GDM1 (cell line): ENCODE measurements at places on chromosomes 3 and 15.

DNA sequence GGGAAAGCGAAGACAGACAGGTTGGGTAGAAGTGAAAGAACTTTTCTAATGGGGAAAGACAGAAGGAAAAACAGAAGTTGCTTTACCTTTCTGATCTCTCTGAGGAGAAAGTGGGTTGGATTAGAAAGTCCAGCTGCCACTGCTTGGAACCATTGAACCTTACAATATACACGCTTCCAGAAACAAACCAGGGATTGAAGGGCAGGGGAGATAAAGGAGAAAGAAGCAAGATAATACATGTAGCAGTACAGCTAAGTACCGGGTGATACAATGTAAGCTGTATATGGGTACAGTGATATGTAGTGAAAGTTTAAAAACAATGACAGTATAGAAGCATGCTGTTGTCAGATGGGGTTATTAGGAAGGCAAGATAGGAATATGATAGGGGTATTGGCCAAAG, 684.4 kb downstream of the AGBL1 start:
- DNase-seq, result no peak

- no peak for DNase-seq
These were observed 507.5 kb upstream of the TGFBR2 start for GRCh38 chr3:30098653-30099455.

GRCh38 chr3:11510001-11510340, 133.7 kb downstream of the VGLL4 start:
- DNase-seq, result no peak

DNA sequence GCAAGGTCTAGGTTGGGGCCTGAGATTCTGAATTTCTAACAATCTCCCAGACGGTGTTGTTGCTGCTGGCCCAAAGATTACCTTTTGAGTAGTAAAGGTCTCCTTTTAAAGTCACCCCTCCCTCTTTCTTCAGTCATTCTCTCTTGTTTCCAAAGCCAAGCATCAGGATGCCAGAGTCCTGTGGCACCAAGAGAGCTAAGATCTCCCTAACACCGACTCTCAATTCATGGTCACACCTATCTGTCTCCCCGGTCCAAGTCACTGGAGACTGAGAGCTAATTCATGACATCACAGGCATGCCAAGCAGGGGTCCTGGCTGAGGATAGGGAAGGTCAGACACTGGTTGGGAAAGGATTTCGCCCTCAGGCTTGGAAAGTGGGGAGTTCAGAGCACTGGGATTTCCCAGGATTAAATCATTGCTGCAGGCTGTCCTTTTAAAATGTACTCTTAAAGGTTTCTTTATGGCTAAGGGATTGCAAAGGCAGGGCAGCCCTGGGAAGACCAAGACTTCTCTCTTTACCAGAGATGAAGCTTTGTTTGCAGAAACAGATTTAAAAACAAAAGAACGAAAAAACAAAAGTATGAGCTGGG, 7.3 kb downstream of the SHOX2 start:
- no peak for DNase-seq

DNA sequence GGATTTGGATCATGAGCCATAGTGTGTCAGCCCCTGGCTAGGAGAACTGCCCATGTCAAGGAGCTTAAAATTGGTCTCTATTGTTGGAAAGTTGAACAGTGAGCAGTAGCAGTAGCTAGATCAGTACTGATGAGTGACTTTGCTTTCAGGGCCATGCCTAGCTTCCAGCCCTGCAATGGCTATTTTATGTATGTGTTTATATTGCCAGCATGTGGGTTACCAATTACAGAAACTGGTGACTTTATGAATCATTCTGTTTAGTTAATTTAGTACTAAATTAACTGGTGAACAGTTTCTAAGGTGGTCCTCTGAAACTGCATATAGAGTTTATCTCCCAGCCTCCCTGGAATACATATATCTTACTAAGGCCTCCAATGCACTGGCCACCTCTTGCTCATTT, 908.1 kb upstream of the ALCAM start:
- DNase-seq, result no peak

- no peak for DNase-seq
These were observed 233.9 kb upstream of the CADM2 start for GRCh38 chr3:84724877-84725276.

GRCh38 chr15:101433396-101433795, 56.1 kb downstream of the PCSK6 start:
- DNase-seq, result no peak

DNA sequence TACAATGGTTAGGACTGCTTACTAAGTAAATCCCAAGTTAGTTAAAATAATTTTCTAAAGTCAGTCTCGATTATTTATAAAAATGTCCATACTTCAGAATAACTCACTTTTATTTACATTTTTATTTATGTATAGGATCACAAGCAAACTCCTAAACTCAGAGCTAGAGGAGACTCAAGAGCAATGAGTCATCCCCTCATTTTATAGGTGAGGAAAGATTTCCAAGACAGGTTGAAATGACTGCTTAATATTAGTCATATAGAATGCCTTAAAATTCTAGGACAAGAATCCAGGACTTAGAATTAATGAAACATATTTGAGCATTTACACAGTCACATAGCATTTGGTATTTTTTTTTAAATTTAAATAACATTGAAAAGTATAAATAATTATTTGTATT, 983.8 kb downstream of the SI start:
- no peak for DNase-seq

GRCh38 chr3:130925628-130926027, 31.7 kb downstream of the ATP2C1 start:
- no peak for DNase-seq

DNA sequence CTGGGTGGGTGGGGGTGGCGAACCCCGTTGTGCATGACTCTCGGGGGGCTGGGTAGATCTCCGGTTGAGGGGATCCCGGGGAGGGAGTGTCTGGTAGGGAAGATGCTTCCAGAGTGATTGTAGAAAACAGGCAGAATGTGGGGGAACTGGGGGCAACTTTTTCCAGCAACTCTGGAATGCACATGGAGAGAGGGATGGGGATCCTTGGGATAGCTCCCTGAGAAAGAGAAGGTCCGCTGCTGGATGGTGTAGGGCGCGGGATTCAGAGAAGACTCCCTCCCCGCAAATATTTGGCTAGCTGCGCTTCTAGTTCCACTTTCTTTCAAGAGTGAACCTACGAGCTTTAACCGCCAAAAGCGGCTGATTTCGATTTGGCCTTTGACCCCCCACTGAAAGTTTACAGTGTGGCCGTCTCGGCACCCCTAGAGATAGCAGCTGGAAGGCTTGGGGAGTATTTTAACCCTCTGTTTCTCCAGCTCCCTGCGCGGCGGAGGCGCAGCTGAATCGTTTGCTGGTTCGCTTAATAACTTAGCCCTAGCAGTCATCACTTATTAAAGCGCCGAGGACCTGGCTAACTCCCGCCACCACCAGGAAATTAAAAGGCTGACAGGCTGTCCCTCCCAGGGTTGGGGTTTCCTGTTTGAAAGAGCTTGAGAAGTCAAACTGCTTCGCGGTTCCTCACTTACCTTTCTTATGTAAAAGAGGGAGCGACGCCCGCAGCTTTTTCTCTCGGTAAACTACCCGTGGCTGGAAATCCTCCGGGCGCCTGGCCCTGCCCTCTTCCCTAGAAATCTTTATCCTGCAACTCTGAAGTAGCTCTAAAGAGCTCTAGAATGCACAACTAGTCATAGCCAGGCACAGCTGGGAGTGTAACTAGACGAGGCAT, 1.2 kb downstream of the PHLDB2 start:
- no peak for DNase-seq

DNA sequence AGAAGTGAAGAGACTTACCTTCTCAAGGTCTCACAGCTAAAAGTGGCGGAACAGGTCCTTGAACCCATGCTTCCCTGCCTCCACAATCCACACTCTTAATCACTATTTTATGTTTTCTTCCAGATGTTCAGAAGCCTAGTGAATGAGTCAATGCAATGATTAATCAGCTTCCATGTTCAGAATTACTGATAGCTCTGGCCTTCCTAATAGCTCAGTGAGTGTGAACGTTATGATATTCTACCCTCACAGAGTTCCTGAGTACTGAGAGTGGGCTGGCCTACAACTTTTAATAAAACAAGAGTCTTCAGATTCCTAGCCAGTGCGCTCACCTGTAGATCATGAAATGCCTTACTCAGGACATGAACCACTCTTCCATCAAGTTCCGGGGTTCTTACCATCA, 443.0 kb upstream of the ADAMTS9 start:
- DNase-seq, result no peak

- DNase-seq, result no peak
These were observed 14.9 kb downstream of the PRKCD start for GRCh38 chr3:53175613-53176540.

DNA sequence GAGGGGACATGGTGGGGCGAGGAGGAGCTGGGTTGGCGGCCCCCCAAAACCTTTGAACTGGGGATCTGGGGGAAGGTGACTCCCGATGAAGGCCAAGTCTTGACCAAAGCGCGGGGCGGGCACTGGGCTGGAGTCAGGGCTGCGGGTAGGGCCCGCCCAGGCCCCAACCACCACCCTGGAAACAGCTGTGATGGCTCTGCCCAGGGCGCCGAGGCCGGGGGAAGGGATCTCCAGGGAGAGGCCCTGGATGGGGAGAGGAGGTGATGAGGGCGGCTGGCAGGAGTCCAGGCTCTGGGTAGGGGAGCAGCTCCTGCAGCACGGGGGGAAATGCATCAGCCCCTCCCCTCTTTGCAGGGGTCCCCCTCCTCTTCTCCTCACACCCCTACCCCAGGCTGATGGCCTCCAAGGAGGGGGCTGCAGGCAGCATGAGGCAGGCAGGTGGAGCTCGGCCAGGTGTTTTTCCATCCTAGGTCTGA, 5.9 kb upstream of the C15orf39 start:
- no peak for DNase-seq

GRCh38 chr3:189718215-189718614, 87.0 kb downstream of the TP63 start:
- no peak for DNase-seq

DNA sequence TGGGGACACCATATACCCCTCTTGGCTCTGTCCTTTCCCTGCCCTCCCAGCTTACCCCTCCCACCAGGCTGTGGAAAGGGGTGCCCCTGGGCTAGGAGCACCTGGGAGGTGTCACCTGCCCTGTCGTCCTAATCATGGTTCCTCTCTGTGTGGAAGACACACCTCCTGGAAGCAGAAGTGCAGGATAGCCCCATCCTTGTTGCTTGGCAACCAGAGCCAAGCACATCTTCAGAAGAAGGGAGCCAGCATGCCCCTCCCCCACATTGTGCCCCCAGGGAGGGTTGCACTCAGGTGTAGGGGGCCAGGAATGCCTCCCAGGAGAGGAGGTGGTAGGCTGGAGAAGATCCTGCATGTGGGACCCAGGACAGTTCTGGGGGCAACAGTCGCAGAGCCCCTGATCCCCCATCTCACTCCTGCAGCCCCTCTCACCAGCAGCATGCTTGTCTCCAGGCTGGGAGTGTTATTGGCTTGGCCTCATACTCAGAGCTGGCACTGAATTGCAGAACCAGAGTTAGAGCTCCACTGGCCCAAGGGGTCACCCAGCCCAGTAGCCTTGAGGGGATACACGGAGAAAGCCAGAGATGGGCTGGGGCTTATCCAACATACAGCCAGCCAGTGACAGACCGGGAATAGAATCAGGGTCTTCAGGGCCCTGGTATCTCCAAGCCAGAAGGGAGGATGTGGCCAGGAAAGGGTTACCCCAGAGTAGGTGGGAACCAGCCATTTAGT, 8.4 kb downstream of the RAB6B start:
- DNase-seq, result no peak

DNA sequence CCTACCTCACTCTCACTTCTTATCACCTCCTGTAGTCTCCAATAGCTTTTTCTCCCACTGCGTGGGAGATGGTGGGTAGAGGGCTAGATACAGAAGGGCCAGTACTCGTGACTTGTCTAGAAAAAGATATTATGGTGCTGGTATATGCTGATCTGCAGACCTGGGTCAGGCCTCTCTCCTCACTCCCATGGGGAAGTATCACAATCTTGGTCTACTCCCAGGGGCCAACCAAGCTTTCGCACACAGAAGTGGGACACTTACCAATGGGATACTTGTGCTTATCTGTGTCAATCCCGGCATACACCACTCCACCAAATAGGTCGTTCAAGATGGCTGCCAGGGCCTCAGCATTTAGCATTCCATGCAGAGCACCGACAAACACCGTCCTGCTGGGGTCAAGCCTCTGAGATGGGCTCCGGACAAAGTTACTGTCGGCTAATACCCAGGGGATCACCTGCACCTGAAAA, 9.0 kb upstream of the RPS17 start:
- no peak for DNase-seq

GRCh38 chr3:195064300-195064931, 206.5 kb downstream of the XXYLT1 start:
- no peak for DNase-seq

- no peak for DNase-seq
These were observed 674 bp upstream of the MECOM start for GRCh38 chr3:169663951-169664820.

GRCh38 chr3:152258448-152259393, 10.0 kb upstream of the MBNL1 start:
- DNase-seq, result no peak

GRCh38 chr3:6467186-6467585, 393.7 kb upstream of the GRM7 start:
- DNase-seq, result no peak

DNA sequence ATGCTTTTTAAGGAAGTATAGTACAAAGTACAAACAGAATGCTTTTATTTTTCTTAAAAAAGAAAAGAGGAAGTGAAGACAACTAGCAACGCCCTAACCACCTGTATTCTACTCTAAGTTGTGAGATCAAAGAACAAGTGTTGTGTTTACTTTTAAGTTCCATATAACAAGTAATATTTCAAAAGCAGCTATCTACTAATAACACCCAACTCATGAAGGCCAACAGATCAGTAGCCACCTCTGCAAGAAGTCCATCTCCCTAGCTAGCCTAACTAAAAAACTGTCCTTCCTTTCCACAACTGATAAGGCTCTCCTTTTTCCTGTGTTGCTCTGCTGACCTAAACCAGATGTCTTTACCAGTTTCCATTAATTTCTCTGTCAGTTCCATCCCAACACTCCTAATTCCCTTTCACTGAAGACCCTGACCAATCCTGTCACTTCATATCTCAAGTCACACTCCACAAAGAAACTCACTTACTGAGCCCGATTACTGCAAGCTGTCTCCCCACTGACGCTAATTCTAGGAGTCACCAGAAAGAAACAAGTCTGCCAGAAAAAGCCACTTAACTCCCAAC, 26.9 kb downstream of the PHC3 start:
- peak; percentile 13 for DNase-seq

DNA sequence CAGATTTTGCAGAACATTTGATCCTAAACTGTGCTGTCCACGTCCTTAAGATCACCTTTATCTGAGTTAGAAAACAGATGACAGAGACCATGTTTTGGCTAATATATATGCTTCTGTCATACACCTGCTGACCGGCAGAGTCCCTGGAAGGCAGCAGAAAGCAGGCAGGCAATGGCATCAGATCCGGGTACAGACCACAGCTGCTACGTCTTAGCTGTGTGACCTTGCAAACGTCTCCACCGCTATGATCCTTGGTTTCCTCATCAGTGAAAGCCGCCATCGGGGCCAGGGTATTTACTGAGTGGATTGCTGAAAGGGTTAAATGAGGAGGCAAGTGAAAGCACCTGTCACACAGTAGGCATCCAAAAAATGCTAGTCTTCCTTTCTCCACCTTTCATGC, 72.1 kb downstream of the ABTB1 start:
- DNase-seq, result no peak

DNA sequence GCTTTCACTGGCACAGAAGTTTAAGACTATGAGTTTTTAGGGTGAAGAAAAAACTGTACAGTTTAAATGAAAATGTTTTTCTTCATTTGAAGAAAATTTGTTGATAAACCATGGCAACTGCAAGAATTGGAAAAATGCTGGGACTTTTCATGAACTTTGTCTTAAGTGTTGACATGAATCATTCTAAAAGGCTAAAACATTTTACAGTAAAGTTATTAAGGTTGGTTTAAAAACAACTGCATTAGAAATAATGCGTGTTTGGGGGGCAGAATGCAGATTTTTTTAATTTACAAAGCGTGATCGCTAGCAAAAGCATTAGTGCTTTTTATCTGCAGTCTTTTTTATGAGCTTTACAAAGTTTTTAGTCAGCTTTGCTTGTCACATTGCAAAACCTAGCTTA, 601.9 kb upstream of the TGFBR2 start:
- no peak for DNase-seq
